LHCN-M2 (cell line): ENCODE measurements at places on chromosomes 6 and 20. TPM values are rescaled to one million over a fixed set of nuclear protein-coding genes. Genes with fewer than 3 reads are reported as not detected.

The MOG gene
- total RNA-seq = not detected in 2 replicates

The PSORS1C1 gene
- total RNA-seq = 0.64 and 0.69 TPM in 2 replicates

The BMP2 gene
- total RNA-seq = 1.0 and 1.4 TPM in 2 replicates

The DOK5 gene
- not detected in 2 replicates for total RNA-seq

The ARFGEF2 gene
- 30.2 and 32.9 TPM in 2 replicates for total RNA-seq

The DEK gene
- total RNA-seq = 160 and 173 TPM in 2 replicates

The SLC17A2 gene
- total RNA-seq = not detected in 2 replicates

The SIRPB2 gene
- total RNA-seq = not detected in 2 replicates

The PRND gene
- not detected in 2 replicates for total RNA-seq
